Activated naive CD8-positive, alpha-beta T cell treated with anti-CD3 and anti-CD28 coated beads, Interleukin-2, amount 50 U/mL, for 24 hours (primary cell): ENCODE measurements at places on chromosomes 16 and 17.
A peak's percentile ranks its signal among the peaks of the same experiment; 100 is the strongest.

DNA sequence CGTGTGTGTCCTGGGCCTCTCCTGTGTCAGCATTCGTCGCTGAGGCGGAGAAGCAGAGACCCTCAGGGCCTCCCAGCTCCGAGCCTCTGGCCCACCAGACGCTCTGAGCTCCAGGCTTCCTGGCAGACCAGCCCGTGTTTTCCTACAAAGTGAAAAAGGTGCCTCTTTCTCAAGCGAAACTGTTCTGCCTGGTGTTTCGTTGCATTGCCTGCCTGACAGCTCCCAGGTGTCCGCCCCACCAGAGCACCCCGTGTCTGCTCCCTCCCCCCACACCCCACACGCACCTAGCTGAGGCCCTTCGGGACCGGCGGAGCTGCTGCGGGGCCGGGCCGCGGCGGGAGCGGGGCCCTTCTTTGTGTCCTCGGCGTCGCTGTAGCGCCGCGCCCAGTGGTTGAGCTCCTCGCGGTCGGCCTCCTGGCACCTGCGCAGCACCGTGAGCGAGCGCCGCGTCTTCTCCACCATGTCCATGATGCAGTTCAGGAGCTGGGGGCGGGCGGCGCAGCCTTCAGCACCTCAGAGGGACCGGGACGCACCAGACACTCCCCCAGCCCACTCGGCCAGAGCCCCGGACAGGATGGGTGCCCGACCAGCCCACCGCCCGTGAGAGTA, 14.7 kb upstream of the PABPN1L start:
- no peak for DNase-seq

DNA sequence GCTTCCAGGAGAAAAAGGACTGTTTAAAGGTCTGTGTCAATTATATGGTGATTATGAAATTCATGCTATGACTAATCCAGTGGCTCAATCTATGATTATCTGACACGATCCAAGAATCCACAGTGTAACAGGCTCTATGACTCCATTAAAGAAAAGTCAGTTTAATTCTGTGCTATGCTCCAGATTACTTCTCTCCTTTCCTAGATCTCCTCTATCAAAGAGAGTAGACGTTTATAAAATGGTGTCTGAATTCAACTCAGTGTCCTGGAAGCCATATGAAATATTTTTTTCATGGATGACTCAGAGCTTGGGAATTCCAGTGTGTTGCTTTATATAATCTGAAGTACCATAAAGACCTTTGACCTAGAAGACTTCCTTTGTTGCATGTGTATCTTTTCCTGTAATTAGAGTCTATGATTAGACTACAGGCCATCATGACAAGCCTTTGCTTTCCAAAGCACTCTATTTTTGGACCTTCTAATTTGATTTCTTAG, 27.0 kb upstream of the NF1 start:
- DNase-seq, result no peak

- DNase-seq, result no peak
Observed at GRCh38 chr16:78694414-78694813, 595.0 kb downstream of the WWOX start.

DNA sequence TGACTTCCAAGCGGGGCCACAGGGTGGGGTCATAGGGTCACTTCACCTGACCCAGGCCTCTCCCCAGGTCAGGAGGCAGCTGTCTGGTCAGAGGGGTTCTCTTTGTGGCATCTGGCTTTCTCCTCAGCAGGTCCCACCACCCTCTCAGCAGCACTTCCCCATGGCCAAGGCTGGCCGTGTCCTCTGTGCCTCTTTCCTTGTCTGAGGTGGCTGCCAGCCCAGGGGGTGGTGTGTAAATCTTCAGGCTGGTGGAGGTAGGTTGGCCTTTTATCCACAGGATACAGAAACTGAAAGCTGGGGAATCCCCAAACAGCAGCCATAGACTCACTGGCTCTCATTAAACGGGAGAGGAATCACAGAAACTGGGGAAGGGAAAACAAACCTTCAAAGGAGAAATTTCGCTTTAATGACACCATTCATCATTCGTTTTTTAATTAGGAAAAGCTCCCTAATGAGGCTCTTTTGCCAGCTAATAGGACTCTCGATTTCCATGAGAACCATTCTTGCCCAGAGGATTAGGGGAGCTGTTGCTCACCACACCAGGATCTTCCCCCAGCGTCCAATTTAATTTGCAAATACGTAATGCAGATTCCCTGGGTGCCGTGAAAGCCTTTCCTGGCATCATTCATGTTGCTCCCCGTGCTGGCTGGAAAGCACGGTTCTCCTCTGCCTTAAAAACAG, 18.0 kb downstream of the C17orf75 start:
- peak; percentile 44 for DNase-seq

- no peak for DNase-seq
Observed at GRCh38 chr17:64261417-64262145, 1.5 kb downstream of the TEX2 start.

DNA sequence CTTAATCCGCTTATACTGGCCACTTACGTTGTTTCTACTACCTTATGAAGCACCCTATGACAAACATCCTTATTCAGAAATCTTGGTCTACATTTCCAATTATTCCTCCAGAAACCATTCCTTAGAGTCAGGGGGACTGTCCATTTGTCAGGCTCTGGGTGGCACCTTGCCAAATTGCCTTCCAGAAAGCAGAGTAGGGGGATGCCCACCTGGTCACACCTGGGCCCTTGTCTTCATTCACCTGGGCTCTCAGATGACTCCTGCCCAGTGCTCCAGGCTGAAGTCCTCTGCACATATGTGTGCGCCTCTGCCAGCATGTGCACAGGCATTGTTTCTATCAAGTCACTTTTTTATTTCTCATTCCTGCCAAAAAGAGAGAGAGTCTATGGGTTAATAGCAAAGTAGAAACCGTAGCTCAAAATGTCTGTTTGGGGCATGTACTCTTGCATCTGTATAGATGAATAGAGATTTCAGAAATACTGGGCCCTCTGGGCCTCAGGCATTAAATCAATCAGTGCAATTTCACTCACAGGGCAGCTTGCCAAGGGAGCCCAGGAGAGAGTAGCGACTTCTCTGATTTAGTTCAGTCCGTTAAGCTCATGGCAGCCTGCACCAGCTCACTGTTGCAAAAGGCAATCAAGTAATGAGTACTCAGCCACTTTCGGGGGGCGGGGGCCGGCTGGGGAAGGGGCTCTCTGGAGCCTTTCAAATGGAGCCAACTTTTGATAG, 104.7 kb downstream of the SOCS1 start:
- no peak for DNase-seq
